ENCODE measurements at places on chromosomes 1 and 21. TPM values are rescaled to one million over a fixed set of nuclear protein-coding genes. Genes with fewer than 3 reads are reported as not detected.

DNA sequence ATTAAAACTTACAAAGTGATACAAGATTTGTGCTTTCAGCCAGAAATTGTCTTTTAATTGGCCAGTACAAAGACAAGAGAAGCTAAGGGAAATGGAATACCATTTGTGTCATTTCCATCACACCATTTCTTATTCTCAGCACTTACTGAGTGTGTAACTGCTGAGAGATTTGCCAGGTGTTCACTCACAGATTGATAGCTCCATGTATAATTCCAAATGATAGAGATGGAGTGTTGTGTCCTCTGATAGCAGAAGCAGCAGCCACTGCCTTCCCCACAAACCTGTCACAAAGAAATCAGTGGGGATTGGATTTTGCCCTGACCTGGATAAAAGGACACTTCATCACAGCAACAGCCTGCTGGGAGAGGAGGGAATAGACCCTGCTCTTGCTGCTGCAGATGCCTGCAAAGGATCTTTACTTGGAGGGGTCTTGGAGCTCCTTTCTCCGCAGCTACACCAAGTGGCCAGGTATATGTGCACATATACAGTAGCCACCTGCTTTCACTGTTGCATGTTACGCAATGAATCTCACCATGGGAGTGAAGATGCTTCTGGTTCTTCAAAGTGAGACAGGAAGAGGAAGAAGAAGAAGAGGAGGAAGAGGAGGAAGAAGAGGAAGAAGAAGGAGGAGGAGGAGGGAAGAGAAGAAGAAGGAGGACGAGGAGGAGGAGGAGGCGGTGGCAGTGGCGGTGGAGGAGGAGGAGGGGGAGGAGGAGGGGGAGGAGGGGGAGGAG lies 78.7 kb upstream of the KCNJ15 start:
- H3K36me3 ChIP-seq: no peaks in the 10 kb centered on the region
- H3K27me3 ChIP-seq: no peaks in the 10 kb centered on the region
- no peaks in the 10 kb centered on the region for H3K4me1 ChIP-seq
- no peak overlapping the region for H3K4me3 ChIP-seq

GRCh38 chr1:69527273-69527672 lies 40.4 kb upstream of the LRRC7 start:
- H3K27me3 ChIP-seq: no peaks in the 10 kb centered on the region
- DNase-seq: no peak
- no peaks in the 10 kb centered on the region for H3K4me1 ChIP-seq
- no peaks in the 10 kb centered on the region for H3K36me3 ChIP-seq
- H3K4me3 ChIP-seq: no peak overlapping the region

GRCh38 chr1:241926141-241926540 lies 31.4 kb upstream of the BECN2 start:
- DNase-seq: no peak
- H3K27me3 ChIP-seq: no peaks in the 10 kb centered on the region
- no peaks in the 10 kb centered on the region for H3K4me1 ChIP-seq
- no peak overlapping the region for H3K4me3 ChIP-seq
- H3K36me3 ChIP-seq: no peaks in the 10 kb centered on the region
- H3K27ac ChIP-seq: no peak overlapping the region

DNA sequence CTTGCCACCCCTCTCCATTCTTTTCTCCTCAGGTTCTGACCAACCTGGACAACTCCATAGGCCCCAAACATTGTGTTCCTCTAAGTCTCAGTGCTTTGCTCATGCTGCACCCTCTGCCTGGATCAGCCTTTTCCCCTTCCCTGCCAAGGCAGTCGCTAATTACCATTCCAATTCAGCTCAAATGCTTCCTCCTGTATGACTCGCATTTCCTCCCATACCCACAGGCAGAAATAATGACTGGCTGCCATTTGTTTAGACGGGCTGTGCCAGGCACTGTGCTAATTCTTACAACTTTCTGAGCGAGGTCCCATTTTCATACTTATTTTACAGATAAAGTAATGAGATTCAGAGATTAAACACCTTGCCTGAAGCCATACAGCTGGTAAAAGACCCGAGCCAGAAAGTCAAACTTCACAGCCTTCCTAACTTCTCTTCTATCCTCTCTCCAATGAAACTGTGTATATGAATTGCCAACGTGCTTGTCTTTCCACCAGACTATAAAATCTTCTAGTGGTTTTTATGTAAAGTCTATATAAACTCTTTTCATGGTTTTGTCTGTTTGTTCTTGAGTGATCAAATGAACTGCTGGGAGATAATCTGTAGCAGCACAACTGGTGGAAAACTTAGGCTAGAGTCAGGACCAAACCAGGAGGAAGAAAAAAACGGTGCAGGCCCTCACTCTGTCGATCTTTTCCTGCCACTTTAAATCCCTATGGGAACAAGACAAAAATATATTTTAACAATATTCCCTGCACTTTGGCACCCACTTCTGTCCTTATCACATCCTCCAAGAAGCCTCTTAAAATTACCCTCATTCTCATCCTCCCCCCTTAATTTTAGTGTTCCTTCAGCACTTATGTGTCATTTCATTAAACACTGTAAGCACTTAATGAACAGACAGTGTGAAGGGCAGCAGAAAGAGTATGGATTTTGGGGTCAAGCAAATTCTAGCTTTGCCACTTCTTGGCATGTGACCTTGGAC lies 33.7 kb downstream of the RAB3B start:
- no peak for DNase-seq
- no peaks in the 10 kb centered on the region for H3K27me3 ChIP-seq
- no peaks in the 10 kb centered on the region for H3K36me3 ChIP-seq
- no peak overlapping the region for H3K27ac ChIP-seq

DNA sequence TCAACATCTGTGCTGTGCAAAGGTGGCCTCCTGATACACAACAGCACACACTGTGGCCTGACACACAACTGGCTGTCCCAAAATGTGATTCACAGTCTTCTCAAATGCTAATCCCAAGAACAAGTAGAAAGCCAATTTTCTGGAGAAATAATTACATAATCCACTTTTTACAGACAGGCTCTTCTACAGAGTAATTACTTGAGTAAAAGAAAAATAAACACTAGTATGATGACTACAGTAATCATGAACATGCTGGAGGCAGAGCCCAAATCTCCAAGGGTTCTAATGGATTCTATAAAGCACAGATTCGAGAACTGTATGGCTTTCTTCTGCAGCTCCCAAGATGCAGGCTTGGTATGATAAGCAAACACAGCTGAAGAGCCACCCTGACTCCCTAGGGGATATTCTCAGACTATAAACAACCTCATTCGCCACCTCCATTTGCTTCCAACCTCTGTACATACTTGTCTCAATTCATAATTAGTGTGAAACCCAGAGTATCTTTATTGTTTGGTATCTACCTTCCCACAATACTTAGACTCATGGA lies 81.9 kb downstream of the SIPA1L2 start:
- no peak for DNase-seq
- H3K27me3 ChIP-seq: no peaks in the 10 kb centered on the region
- peaks cover 3% of the 10 kb centered on the region for H3K4me1 ChIP-seq
- H3K4me3 ChIP-seq: no peak overlapping the region
- no peak overlapping the region for H3K27ac ChIP-seq
- no peaks in the 10 kb centered on the region for H3K36me3 ChIP-seq

Gene OVAAL
- total RNA-seq: not detected
